Activated CD4-positive, alpha-beta memory T cell treated with anti-CD3 and anti-CD28 coated beads, Interleukin-2, amount 10 ng/mL, durations not matched to agents 7 days and 5 days (primary cell): ENCODE measurements at places on chromosomes 1 and 21. TPM values are rescaled to one million over a fixed set of nuclear protein-coding genes. Genes with fewer than 3 reads are reported as not detected.

The AGMAT gene
- total RNA-seq, result 8.4 TPM

DNA sequence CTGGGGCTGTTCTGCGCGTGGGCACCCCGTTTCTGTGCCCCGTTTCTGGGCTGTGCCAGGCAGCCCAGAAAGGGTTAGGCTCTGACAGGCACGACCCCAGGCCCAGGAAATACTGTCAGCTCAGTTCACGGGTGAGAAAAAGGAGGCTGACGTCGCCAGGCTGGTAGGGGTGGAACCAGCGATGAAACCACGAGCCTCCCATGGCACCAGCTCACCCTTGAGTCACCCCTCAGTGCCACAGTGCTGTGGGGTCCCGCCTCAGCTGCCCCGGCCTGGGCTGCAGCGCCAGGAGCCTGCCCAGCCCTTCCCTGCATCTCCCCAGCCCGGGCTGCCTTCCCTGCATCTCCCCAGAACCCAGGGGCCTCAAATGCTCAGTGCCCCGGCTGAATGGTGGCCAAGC is 11.5 kb downstream of the MEGF6 start:
- DNase-seq, result no peak

The KIF26B gene
- total RNA-seq, result not detected

DNA sequence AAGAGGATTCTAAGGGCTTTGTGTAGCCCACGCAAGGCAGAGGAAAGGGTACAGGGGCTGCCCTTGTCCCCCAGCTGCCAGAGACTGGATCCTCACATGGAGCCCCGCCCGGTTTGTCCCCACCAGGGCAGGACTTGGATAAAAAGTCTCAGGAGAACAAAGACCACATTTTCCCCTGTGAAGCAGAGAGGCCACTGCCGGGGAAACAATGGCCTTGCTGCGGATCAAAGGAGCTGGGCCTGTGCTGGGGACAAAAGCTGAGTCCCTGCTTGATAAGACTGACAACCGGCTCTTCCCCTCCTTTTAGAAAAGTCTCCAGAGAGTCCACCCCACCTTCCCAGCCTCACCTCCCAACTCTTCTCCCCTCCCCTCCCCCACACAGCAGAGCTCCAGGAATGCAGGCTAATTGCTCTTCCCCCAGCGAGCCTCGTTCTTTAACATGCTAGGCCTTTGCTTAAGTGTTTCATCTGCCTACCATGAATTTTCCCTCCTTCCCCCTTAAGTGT is 142.4 kb downstream of the PLPP3 start:
- no peak for DNase-seq

- DNase-seq, result no peak
Measured at GRCh38 chr1:174497478-174497877, 49.7 kb downstream of the GPR52 start.

- no peak for DNase-seq
Measured at GRCh38 chr1:221069178-221069903, 190.1 kb downstream of the HLX start.

DNA sequence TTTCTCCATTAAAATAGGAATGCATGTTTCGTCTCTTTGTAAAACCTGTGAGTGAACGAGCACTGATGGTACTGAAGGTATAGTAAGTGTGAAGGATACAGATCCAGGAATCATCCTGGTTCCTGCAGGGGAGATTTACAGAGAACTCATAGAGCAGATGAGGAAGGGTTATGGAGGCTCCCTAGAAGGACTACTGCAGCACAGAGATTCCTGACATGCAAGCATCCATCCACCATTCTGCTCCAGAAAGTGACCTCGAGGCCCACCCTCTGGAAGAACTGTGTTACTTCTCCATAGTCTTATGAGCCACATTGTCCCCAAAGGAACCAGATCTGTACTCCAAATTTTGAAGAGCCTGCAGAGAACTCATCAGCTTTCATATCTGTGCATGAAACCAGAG is 14.5 kb downstream of the MKNK1 start:
- no peak for DNase-seq

The PGM1 gene
- 32.8 TPM for total RNA-seq

DNA sequence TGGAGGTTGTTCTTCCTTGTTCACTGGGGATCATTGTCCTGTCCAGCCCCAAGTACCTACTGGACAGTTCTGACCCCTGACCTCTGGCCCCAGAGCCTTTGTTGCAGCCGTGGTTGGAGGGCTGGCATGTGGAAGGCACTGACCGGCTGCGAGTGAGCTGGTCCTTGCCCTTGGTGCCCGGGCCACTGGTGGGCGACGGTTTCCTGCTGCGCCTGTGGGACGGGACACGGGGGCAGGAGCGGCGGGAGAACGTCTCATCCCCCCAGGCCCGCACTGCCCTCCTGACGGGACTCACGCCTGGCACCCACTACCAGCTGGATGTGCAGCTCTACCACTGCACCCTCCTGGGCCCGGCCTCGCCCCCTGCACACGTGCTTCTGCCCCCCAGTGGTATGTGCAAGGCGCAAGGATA is 11.4 kb downstream of the TIE1 start:
- no peak for DNase-seq

DNA sequence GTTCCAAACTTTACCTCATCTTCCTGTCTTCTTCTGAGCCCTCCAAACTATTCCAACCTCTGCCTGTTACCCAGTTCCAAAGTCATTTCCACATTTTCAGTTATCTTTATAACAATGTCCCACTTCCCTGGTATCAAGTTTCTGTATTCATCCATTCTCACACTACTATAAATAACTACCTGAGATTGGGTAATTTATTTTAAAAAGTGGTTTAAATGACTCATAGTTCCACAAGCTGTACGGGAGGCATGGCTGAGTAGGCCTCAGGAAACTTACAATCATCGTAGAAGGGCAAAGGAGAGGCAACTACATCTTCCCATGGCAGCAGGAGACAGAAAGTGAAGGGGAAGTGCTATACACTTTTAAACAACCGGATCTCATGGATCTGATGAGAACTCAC is 428.5 kb upstream of the RGS18 start:
- DNase-seq, result no peak

The RPE65 gene
- not detected for total RNA-seq

DNA sequence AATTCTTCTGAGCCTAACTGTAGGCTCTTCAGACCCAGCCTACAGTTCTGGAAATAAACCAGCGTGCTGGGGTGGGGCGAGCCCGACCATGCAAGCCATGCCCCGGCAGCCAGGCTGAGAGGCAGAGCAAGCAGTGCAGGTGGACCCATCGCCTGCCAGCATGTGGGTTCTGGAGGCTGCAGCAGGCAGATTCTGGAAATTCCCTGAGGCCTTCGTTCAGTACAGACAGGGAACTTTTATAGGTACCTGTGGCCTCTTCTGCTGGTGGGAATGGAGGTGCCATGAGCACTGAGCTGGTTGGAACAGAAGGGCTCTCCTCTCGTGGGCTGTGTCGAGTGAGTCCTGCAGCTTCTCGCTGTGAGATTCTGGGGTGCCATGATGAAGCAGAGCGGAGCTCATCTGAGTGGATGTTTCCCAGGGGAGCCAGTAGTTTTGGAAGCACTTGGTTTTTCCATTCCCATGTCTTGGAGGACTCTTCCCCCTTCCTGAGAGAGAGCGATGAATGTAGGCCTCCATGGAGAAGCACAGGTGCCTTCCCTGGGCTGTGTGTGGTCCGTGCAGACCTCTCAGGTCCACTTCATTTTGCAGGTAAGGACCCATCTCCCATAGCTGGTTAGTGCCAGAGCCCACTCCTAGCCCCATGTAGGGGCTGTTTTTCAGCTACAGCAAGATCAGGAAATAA is 94.1 kb downstream of the PCBP3 start:
- DNase-seq, result no peak

- no peak for DNase-seq
Measured at GRCh38 chr1:69497441-69498221, 70.1 kb upstream of the LRRC7 start.

The SLAMF7 gene
- 15.3 TPM for total RNA-seq

GRCh38 chr1:230752407-230752806 is 5.2 kb downstream of the CAPN9 start:
- no peak for DNase-seq
